ENCODE measurements at places on chromosomes 12 and 14. TPM values are rescaled to one million over a fixed set of nuclear protein-coding genes. Genes with fewer than 3 reads are reported as not detected.

DNA sequence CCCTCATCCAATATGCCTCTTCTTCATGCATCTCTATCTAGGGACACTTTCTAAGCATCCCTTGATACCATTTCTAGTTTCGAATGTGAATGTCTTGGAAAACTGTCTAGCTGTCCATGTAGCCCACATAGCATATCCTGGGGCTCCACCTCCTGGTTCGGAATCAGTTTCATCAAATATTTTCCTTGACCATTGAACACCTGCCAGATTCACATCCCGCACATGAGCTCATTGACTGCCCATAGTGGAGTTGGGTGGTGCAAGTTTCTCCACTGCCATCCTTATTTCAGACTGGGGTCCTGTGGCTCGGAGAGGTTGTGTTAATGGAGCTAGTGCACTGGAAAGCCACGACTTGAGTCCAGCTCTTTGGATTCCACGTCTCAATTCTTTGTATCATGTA, 58.6 kb upstream of the TMEM263 start:
- H3K4me3 ChIP-seq, result no peak overlapping the region
- H3K4me1 ChIP-seq, result peaks cover 2% of the 10 kb centered on the region
- H3K36me3 ChIP-seq, result no peaks in the 10 kb centered on the region
- H3K27me3 ChIP-seq, result peaks cover 2% of the 10 kb centered on the region
- H3K27ac ChIP-seq, result no peak overlapping the region

- no peaks in the 10 kb centered on the region for H3K36me3 ChIP-seq
- H3K27me3 ChIP-seq, result peaks cover 46% of the 10 kb centered on the region
- no peak overlapping the region for H3K27ac ChIP-seq
- no peaks in the 10 kb centered on the region for H3K4me1 ChIP-seq
These were observed 170.1 kb upstream of the FKBP4 start for GRCh38 chr12:2624543-2625288.

- H3K27me3 ChIP-seq, result no peaks in the 10 kb centered on the region
- no peak overlapping the region for H3K4me3 ChIP-seq
- H3K36me3 ChIP-seq, result no peaks in the 10 kb centered on the region
- H3K27ac ChIP-seq, result no peak overlapping the region
These were observed 311.8 kb downstream of the BTG1 start for GRCh38 chr12:91833780-91834359.

DNA sequence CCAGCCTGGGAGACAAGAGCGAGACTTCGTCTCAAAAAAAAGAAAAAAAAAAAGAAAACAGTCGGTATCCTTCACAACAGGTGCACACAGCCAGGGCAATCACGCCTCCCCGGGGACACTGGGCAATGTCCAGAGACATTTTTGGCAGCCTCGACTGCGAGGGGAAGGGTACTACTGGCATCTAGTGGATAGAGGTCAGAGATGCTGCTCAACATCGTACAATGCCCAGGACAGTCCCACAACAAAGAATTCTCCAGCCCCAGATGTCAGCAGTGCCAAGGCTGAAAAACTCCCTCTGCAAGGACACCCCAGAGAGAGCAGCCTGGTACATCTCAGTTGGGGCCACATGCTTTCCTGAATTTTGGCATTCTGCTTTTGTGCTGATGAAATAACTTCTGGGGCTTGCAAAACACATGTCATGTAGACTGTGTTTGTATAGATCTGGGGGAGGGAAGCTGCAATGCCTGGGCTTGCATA, 21.5 kb downstream of the ALDH2 start:
- H3K36me3 ChIP-seq, result no peaks in the 10 kb centered on the region
- no peaks in the 10 kb centered on the region for H3K27me3 ChIP-seq
- no peak for DNase-seq
- H3K4me3 ChIP-seq, result no peak overlapping the region
- H3K27ac ChIP-seq, result no peak overlapping the region

DNA sequence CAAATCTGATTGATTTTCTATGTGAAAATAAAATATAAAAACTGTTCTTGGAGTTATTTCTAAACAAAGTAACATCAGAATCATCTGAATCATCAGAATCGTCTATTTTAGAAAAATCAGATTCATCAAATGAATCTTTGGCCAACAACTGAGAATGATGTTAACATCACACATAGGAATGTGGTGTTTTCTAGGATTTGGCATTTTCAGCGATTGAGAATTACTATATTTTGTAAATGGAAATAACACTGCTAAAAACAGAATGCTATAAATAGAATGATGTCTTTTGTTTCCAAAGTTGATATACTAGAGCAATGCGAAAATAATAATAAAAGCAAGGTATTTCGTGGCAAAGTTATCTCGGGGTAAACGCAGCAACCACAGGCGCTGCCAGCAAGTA, 73.9 kb upstream of the EVL start:
- no peak overlapping the region for H3K4me3 ChIP-seq
- H3K27me3 ChIP-seq, result peaks cover 7% of the 10 kb centered on the region
- DNase-seq, result no peak
- no peak overlapping the region for H3K27ac ChIP-seq
- H3K4me1 ChIP-seq, result peaks cover 10% of the 10 kb centered on the region

DNA sequence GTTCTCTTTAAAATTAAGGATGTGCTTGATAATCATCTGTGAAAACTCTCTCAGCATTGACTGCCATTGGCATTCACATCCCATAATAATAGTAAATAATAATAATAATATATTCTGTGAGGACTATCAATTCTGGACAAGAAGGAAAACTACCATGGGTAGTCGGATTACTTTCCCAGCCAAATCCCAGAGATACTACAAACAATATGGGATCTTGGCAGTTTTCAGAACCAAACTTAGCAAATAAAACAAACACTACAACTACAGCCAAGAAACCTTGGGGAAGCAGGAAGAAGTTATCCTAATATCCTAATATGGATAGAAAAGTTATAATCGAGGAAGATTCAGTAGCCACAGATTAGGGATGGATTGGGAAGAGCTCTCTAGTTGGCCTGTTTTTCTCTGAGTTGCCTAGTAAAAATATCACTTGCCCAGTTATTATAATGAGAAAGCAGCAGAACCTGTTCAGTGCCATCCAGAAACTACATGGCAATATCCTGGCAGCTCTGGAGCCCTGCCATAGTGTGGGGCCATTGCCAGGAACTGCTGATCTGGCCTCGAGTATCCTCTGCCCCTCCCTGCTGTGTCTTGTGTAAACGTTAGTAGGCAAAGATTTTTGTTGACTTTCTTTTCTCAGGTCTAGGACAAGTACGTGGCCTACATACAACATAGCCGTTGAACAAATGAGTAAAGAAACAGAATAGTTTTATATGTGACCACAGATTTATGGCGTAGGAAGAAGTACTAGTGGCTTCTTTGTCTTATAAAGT, 193.5 kb downstream of the SLC2A13 start:
- H3K36me3 ChIP-seq, result no peaks in the 10 kb centered on the region
- H3K27me3 ChIP-seq, result no peaks in the 10 kb centered on the region
- H3K4me3 ChIP-seq, result no peak overlapping the region

GRCh38 chr14:92952481-92953298, 29.7 kb downstream of the CHGA start:
- peaks cover 4% of the 10 kb centered on the region for H3K4me1 ChIP-seq
- no peak for DNase-seq
- no peak overlapping the region for H3K27ac ChIP-seq
- H3K4me3 ChIP-seq, result no peak overlapping the region
- peaks cover 6% of the 10 kb centered on the region for H3K36me3 ChIP-seq

- no peaks in the 10 kb centered on the region for H3K4me1 ChIP-seq
- no peak overlapping the region for H3K27ac ChIP-seq
- H3K27me3 ChIP-seq, result no peaks in the 10 kb centered on the region
- no peak overlapping the region for H3K4me3 ChIP-seq
- DNase-seq, result no peak
These were observed 245.8 kb upstream of the RMST start for GRCh38 chr12:97216848-97217247.

GRCh38 chr12:13004361-13004760, 4.3 kb upstream of the HEBP1 start:
- DNase-seq, result no peak
- H3K27me3 ChIP-seq, result peaks cover 6% of the 10 kb centered on the region
- H3K4me1 ChIP-seq, result peaks cover 13% of the 10 kb centered on the region
- H3K36me3 ChIP-seq, result no peaks in the 10 kb centered on the region
- no peak overlapping the region for H3K4me3 ChIP-seq
- H3K27ac ChIP-seq, result no peak overlapping the region

- H3K4me3 ChIP-seq, result no peak overlapping the region
- no peaks in the 10 kb centered on the region for H3K27me3 ChIP-seq
- peaks cover 33% of the 10 kb centered on the region for H3K4me1 ChIP-seq
- DNase-seq, result no peak
- peaks cover 3% of the 10 kb centered on the region for H3K36me3 ChIP-seq
These were observed 175.8 kb downstream of the FOXN3 start for GRCh38 chr14:89241257-89241656.

DNA sequence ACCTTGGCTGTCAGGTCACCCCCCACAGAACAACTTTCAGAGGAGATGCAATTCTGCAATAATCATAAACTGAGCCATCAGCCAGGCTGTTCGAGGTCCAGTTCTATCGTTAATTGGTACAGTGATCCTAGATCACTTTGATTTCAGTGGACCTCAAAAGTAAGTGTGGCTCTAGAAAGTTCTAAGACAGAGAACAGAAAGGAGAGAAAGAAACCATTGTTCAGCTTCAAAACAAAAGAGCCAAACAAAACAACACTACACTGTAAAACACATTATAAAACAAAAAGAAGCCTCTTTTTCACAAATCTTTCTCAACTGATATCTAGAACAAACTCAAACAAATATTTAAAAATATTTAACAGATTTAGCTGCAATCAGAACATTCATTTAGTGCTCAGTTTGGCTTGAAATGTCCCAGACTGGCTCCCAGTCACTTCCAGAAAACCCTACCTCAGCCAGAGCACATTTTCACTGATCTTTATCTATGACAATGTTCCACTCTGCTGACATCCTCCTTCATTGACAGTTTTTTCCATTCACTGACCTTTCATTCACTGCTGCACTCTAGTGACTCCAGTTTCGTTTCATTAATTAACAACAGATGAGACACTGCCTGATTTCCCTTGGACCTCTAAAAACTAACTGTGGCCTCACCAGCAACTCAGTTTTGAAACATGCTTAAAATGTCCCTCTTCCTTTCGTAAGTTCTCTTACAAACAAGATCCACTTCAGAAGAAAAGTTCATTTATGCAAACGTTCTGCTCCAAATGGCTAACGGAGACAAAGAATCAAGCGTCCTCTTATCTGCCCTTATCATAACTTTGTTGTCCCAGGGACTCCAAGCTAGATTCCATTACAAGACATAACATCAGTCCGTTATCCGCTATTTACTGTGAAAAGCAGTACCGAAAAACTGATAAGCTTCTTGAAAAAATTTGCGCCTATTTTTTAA, 56.8 kb downstream of the DUSP16 start:
- H3K27ac ChIP-seq, result peak overlapping the region; percentile 95
- H3K36me3 ChIP-seq, result peaks cover 15% of the 10 kb centered on the region
- peaks cover 57% of the 10 kb centered on the region for H3K4me1 ChIP-seq
- H3K27me3 ChIP-seq, result no peaks in the 10 kb centered on the region
- peak; percentile 63 for DNase-seq
- H3K4me3 ChIP-seq, result peak overlapping the region; percentile 63

- no peaks in the 10 kb centered on the region for H3K36me3 ChIP-seq
- H3K4me1 ChIP-seq, result peaks cover 5% of the 10 kb centered on the region
- peaks cover 36% of the 10 kb centered on the region for H3K27me3 ChIP-seq
- no peak overlapping the region for H3K27ac ChIP-seq
- no peak for DNase-seq
- no peak overlapping the region for H3K4me3 ChIP-seq
These were observed 2.5 kb downstream of the SSPN start for GRCh38 chr12:26197832-26198231.

- H3K27me3 ChIP-seq, result no peaks in the 10 kb centered on the region
- H3K27ac ChIP-seq, result no peak overlapping the region
- H3K4me1 ChIP-seq, result peaks cover 15% of the 10 kb centered on the region
- H3K36me3 ChIP-seq, result no peaks in the 10 kb centered on the region
- no peak for DNase-seq
- no peak overlapping the region for H3K4me3 ChIP-seq
These were observed 53.5 kb downstream of the IRF2BPL start for GRCh38 chr14:76975051-76975450.

DNA sequence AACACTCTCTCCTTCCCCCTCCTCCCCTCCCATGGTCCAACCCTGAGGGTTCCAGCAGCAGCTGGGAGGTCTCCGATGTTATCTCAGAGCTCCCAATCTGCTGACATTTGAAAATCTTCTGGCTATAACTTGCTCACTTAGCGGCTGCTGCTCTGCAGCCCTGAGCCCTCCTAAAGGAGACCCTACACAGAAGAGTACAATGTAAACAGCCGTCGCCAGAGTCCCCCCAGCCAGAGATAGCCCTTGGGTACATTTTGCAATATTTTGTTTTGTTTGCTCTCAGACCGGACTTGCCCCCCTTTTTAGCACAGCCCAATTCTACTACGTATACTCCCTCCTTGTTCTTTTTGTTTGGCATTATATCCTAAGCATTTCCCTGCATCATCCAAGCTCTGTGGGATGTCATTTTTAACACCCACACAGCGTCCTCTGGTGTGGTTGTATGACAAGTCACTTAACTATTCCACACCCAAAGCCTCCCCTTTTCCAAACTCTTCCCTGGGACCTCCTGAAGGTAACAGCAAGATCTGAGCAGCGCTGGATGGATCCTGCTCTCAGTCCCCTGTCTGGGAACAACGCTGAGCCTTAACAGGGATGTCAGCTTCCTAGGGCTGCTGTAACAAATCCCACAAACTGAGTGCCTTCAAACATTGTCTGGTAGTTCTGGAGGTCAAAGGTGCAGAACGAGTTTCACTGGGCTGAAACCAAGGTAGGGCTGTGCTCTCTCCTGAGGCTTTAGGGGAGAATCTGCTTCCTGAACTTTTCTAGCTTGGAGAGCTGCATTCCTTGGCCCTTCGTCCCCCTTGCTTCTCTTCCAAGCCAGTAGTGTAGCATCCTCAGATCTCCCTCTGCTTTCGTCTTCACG, 25.3 kb upstream of the TCL1B start:
- H3K4me1 ChIP-seq, result peaks cover 3% of the 10 kb centered on the region
- H3K27ac ChIP-seq, result no peak overlapping the region
- no peaks in the 10 kb centered on the region for H3K36me3 ChIP-seq
- peaks cover 13% of the 10 kb centered on the region for H3K27me3 ChIP-seq
- no peak overlapping the region for H3K4me3 ChIP-seq

The MUCL1 gene
- total RNA-seq, result not detected

The TAS2R43 gene
- total RNA-seq, result not detected

The ALDH2 gene
- 3.1 TPM for total RNA-seq

The CMA1 gene
- total RNA-seq, result not detected

The NID2 gene
- not detected for total RNA-seq

The SIX1 gene
- total RNA-seq, result not detected

The GPR132 gene
- total RNA-seq, result 33.4 TPM

All from activated CD4-positive, alpha-beta memory T cell treated with anti-CD3 and anti-CD28 coated beads for 36 hours (primary cell).